ENCODE measurements at places on chromosomes 7 and 10. TPM values are rescaled to one million over a fixed set of nuclear protein-coding genes. Genes with fewer than 3 reads are reported as not detected.

LCOR gene
- total RNA-seq, result 24.6 TPM

PLEKHA1 gene
- 53.2 TPM for total RNA-seq

SFRP4 gene
- 1.2 TPM for total RNA-seq

GRCh38 chr10:11548768-11549099 is 62.7 kb downstream of the USP6NL start:
- DNase-seq, result no peak

DNA sequence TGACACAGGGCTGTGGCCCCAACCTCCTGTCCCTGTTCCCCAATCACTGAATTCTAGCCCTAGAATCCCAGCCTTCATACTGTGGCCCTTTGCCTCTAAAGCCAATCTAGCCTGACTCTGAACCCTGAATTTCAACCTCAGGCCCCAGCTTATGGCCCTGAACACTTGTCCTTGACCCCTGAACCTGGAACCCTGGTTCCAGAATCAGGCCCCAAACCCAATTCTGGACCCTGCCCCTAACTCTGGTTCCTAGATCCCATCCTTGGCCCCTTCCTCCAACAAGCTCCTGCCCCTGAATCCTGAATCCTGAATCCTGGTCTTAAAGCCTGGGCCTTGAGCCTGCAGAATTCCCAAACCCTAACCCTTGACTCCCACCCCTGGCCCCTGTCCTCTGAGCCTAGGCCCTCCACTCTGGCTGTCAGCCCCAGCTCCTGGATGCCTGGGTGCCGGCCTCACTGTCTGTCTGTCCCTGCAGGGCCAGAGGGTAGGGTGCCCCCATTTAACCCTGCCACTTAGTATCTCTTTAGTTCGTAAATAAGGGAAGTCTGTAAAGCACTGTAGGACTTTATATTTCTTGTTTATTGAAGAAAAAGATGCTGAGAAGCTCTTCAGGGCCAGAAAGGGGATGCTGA is 1.3 kb downstream of the INPP5A start:
- DNase-seq, result peak; percentile 66

GRCh38 chr7:98254516-98254915 is 2.5 kb upstream of the TECPR1 start:
- DNase-seq, result no peak
